ENCODE measurements at places on chromosomes 6 and 20. TPM values are rescaled to one million over a fixed set of nuclear protein-coding genes. Genes with fewer than 3 reads are reported as not detected.

DNA sequence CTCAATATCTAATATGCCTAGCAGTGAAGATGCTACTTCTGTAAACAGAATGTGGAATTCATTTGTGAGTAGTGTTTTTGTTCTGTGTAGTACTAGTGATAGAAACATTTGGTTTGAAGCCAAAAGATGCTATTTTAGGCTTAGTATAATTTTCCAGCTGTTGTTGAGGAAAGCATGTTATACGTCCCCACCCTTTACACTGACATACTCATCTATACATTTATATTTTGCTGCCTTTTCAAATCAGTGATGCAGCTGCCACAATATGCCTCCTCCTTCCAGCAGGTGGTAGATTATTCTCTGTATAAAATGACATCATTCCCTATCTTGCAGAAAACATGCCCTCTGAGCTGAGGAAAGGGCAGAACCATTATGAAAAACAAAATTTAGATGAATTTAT is 1217.6 kb upstream of the GJE1 start:
- H3K4me1 ChIP-seq, result no peaks in the 10 kb centered on the region
- H3K36me3 ChIP-seq, result no peaks in the 10 kb centered on the region
- no peak overlapping the region for H3K4me3 ChIP-seq
- H3K27ac ChIP-seq, result no peak overlapping the region

GRCh38 chr6:165922309-165922794 is 245.3 kb downstream of the TBXT start:
- H3K36me3 ChIP-seq, result no peaks in the 10 kb centered on the region
- H3K27me3 ChIP-seq, result no peaks in the 10 kb centered on the region
- no peak overlapping the region for H3K27ac ChIP-seq
- no peak overlapping the region for H3K4me3 ChIP-seq
- no peak for DNase-seq

DNA sequence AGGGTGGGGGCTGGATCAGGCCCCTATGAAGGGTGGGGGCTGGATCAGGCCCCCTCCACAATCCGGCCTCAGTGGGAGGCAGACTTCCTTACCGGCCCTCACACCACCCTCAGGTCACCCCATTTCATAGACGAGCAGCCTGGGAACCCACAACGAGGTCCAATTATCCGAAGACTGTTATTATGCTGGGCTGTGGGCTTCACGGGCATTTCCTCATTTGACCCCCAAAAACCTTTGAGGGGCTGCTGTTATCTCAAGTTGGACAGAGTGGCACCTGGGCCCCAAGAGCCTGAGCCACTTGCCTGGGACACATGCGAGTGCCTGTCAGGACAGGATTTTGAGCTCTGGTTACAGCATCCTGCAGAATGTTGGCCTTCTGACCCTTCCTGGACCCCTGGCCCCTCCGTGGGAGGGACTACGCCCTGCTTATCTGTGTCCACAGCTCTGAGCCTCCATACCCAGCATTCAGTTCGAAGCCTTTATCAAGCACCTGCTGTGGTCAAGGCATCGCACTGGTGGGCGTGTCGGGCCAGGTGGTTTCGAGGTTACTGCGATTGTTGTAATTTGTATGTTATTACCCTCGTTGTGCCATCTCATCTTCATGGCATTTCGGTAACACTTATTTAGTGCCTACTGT is 34.5 kb upstream of the PCMTD2 start:
- no peak overlapping the region for H3K27ac ChIP-seq
- H3K4me3 ChIP-seq, result no peak overlapping the region
- no peaks in the 10 kb centered on the region for H3K36me3 ChIP-seq
- no peaks in the 10 kb centered on the region for H3K27me3 ChIP-seq
- DNase-seq, result no peak

- no peak for DNase-seq
- H3K4me1 ChIP-seq, result no peaks in the 10 kb centered on the region
- H3K27me3 ChIP-seq, result no peaks in the 10 kb centered on the region
- H3K4me3 ChIP-seq, result no peak overlapping the region
Observed at GRCh38 chr6:54891536-54891935, 45.0 kb downstream of the FAM83B start.

Gene FILIP1
- 0.15 TPM for total RNA-seq

All from Karpas-422 (cell line).